Hippocampal formation (tissue), 2 donors: ENCODE measurements at places on chromosomes 7 and 10.

GRCh38 chr7:36210291-36210922, 57.4 kb downstream of the EEPD1 start:
- DNase-seq, result no peak

DNA sequence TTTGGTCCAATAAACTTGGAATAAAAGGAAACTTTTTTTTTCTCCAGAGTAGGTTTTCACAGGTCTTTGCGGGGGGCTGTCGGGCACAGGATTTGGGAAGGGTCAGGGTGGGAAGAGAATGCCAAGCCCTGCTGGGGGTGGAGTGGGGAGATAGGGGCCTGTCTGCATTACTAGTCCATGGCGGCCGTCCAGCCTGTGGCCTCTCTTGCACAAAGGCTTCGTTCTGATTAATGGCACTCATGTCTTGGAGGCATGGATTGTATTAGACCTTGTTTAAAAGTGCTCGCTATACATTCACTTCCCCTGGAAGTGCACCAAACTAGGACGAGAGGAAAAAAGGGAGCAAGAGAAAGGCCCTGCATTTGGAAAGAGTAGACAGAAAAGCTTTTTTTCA, 37.2 kb downstream of the LRMDA start:
- no peak for DNase-seq

- no peak for DNase-seq
These were observed 67.0 kb upstream of the CFAP46 start for GRCh38 chr10:133009218-133009950.

DNA sequence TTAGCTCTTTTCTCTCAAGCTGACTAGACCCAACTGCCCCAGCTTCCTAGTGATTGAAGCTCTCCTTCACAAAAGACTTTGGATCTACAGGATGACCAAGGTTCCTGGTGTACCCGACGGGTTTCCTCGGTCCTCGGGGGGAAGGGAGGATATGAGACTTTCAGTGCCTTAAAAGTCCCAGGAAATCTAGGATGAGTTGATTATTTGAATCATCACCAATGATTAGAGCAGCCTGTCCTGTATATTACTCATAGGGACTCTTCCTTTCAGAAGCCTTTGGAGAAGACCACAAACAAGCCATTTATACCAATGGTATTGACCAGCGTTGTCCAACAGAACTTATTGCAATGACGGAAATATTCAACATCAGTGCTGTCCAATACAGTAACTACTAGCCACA, 6.1 kb upstream of the ACTA2 start:
- DNase-seq, result no peak

DNA sequence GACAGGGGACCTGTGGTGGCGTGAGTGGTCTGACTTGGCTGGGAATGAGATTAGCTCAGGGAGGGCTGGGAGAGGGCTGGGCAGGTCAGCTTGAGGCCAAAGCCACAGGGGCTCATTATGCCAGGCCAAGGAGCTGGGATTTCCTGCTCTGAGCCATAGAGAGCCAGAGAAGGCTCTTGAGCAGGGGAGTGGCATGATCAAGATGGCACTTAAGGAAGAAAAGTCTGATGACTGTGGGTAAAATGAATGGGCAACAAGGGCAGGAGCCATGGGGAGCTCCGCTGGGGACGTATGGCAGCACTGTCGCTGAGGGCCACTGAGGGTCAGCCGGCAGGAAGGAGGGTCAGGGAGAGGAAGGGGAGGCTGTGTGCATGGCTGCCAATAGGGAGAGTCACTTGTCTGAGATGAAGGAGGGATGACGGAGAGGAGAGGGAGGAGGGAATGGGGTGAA, 5.8 kb downstream of the ANTXRL start:
- no peak for DNase-seq

GRCh38 chr7:50409856-50410745, 40.0 kb downstream of the FIGNL1 start:
- DNase-seq, result no peak
